ENCODE measurements at places on chromosomes 5 and 9. TPM values are rescaled to one million over a fixed set of nuclear protein-coding genes. Genes with fewer than 3 reads are reported as not detected.
A peak's percentile ranks its signal among the peaks of the same experiment; 100 is the strongest.

The CDKN2B-AS1 gene
- 2.6 TPM for total RNA-seq

DNA sequence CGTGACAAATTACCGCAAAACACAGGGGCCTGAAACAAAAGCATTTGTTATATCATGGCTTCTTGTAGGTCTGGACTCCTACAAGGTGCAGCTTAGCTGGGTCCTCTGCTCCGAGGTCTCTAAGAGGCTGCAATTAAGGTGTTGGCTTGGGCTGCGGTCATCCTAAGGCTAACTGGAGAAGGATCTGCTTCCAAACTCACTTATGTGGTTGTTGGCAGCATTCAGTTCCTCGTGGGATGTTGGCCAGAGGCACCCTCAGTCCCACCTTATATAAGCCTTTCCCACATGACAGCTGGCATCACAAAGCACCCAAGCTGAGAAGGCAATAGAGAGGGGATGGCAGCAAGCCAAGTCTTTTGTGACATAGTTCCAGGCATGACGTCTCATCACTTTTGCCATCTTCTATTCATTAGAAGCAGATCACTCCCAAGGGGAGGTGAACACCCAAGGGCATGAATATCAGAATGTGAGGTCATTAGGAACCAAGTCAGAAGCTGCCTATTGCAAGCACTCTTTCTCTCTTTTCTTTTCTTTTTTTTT, 47.9 kb upstream of the ZBTB43 start:
- H3K27ac ChIP-seq = no peak overlapping the region
- no peaks in the 10 kb centered on the region for H3K36me3 ChIP-seq
- peaks cover 5% of the 10 kb centered on the region for H3K27me3 ChIP-seq
- no peaks in the 10 kb centered on the region for H3K4me1 ChIP-seq

The GLDC gene
- 4.3 TPM for total RNA-seq

The ST6GALNAC6 gene
- 141 TPM for total RNA-seq

DNA sequence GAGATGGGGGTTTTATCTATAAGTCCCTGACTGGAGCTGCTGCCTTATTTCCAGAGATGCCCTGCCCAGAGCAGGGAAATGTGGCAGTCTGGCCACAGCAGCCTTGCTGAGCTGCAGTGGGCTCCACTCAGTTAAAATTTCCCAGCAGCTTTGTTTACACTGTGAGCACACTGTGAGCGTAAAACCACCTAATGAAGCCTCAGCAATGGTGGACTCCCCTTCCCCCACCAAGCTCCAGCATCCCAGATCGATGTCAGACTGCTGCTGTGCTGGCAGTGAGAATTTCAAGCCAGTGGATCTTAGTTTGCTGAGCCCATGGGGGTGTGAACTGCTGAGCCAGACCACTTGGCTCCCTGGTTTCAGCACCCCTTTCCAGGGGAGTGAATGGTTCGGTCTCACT, 208.7 kb upstream of the RAI14 start:
- no peaks in the 10 kb centered on the region for H3K36me3 ChIP-seq
- H3K27ac ChIP-seq = no peak overlapping the region
- H3K27me3 ChIP-seq = peaks cover 11% of the 10 kb centered on the region
- no peak for DNase-seq
- no peak overlapping the region for H3K4me3 ChIP-seq

DNA sequence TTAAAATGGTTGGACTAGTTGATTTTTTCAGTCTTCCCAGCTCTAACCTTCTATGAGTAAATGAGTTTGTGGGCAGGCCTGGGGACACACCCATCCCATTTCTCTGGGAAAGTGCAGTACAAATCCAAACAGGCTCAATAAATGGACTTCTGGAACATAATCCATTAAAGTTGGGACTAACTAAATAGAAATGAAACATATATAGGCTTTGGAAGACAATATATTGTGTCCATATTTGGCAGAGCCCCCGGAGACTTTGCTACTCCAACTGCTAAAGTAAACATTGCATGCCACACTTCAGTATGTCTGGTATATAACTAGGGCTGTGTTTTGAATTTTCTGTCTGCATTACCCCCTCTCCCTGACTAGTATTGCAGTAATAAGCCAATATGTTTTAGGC, 191.4 kb upstream of the DAB2 start:
- no peak overlapping the region for H3K27ac ChIP-seq
- H3K27me3 ChIP-seq = no peaks in the 10 kb centered on the region
- no peak for DNase-seq
- H3K4me3 ChIP-seq = no peak overlapping the region
- H3K4me1 ChIP-seq = no peaks in the 10 kb centered on the region

DNA sequence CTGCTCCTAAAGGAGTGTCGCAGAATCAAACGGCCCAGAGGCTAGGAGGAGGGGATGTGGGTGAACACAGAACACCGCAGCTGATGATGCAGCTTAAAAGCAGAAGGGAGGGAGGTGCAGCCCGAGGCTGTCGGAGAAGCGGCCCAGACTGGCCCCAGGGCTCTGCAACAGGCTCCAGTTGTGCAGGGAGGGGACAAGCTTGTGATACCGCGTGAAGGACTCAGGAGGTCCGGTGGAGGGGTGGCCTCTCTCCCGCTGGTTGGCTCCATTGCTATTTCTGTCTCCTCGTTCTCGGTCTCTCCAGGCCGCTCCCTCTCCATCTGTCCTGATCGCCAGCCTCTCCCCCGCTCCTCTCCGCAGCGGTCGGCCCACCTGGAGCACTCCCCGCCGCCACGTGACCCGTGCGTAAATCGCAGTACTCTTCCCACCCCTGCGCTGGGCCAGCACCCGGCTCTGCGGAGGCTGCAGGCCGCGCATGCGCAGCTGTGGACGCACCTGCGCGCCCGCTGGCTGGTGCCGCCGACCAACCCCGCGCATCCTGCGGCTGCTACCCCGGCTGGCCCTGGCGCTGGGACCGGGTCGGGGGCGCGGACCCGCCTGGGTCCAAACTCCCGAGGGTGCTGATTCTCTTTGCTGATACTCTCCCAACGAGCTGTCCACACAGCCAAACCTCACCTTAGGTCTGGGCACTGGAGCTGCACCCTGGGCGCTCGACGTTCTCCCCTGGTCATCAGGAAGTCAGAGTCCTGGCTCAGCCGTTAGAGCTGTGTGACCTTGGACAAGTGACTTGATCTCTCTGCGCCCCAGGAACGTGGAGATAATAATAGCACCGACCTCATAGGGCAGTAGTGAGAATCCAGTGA, 3.7 kb upstream of the STXBP1 start:
- peak overlapping the region; percentile 73 for H3K4me3 ChIP-seq
- peaks cover 31% of the 10 kb centered on the region for H3K4me1 ChIP-seq
- H3K27me3 ChIP-seq = peaks cover 25% of the 10 kb centered on the region
- no peaks in the 10 kb centered on the region for H3K36me3 ChIP-seq
- peak overlapping the region; percentile 35 for H3K27ac ChIP-seq

The ATP10B gene
- total RNA-seq = not detected

DNA sequence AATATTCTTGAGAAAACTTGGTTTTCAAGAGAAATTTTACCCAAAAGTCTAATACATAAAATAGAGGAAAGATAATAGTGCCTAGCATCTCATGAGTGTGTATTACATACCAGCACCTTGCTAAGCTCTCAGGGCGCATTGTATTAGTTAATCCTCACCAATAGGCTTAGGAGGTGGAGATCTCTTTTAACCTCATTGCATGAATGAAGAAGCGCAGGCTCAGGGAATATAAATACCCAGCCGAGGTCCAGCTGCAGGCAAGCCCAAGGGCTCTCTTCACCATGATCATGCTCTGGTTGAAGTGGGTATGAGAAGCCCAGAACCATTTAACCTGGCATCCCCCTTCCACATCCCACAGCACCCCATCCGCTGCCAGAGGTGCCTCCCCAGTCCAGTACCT, 46.0 kb downstream of the CAMK2A start:
- no peaks in the 10 kb centered on the region for H3K27me3 ChIP-seq
- no peak for DNase-seq
- no peak overlapping the region for H3K4me3 ChIP-seq
- no peaks in the 10 kb centered on the region for H3K4me1 ChIP-seq

The SYK gene
- total RNA-seq = not detected

DNA sequence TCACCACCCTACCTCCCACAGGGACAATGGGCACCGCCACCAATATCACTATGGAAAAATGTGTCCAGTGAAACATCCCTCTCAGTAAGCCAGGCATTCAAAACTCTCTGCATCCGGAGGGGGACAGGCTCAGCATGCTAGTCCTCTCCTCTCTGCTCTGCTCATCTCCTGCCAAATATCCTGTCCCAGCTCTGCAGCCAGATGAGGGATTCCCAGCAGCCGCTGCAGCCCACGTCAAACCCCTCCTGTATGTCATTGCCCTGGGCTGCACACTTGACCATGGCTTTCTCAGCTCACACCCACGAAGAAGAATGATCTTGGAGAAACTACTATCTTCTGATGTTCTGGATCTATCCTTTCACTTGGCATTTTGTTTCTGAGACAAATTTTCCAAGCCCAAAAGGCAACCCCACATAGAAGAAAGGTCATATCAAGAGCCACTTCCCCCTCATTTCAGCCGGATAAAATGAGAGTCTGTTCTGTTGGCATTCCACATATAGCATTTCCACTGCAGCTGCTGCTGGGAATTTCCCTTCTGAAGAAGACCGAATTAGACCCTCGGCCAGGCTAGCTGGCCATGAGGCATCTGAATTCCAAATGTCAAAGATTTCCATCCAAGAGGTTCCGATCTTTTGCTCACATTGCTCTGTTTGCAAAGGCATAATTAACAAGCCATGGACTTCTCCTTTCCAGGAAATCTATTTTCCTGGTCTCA, 338.0 kb downstream of the ACTL7B start:
- DNase-seq = no peak
- H3K36me3 ChIP-seq = no peaks in the 10 kb centered on the region
- H3K4me1 ChIP-seq = no peaks in the 10 kb centered on the region

DNA sequence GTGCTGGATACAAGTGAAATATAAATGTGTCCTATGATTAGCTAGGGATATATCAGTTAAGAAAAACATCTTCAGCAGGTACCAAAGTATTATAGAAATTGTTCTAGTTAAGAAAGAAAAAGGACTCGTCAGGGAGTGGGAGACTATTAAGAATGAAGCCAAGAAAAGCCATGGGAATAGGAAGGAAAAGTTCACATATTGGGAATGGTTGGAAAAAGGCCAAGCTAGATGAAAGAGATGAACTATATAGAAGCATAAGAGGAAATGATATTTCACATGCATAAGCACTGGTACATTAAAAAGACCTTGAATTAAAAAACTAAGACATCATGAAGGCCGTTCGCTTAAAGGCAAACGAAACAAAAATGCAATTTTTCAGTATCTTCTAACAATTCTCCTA, 237.7 kb downstream of the ADAMTS6 start:
- H3K4me1 ChIP-seq = no peaks in the 10 kb centered on the region
- DNase-seq = no peak
- no peaks in the 10 kb centered on the region for H3K36me3 ChIP-seq
- H3K27me3 ChIP-seq = no peaks in the 10 kb centered on the region

The OLFM1 gene
- total RNA-seq = not detected

- no peak for DNase-seq
- no peak overlapping the region for H3K4me3 ChIP-seq
- H3K27me3 ChIP-seq = no peaks in the 10 kb centered on the region
- peaks cover under 1% of the 10 kb centered on the region for H3K36me3 ChIP-seq
- H3K27ac ChIP-seq = no peak overlapping the region
Measured at GRCh38 chr9:112532427-112532826, 45.8 kb downstream of the KIAA1958 start.

DNA sequence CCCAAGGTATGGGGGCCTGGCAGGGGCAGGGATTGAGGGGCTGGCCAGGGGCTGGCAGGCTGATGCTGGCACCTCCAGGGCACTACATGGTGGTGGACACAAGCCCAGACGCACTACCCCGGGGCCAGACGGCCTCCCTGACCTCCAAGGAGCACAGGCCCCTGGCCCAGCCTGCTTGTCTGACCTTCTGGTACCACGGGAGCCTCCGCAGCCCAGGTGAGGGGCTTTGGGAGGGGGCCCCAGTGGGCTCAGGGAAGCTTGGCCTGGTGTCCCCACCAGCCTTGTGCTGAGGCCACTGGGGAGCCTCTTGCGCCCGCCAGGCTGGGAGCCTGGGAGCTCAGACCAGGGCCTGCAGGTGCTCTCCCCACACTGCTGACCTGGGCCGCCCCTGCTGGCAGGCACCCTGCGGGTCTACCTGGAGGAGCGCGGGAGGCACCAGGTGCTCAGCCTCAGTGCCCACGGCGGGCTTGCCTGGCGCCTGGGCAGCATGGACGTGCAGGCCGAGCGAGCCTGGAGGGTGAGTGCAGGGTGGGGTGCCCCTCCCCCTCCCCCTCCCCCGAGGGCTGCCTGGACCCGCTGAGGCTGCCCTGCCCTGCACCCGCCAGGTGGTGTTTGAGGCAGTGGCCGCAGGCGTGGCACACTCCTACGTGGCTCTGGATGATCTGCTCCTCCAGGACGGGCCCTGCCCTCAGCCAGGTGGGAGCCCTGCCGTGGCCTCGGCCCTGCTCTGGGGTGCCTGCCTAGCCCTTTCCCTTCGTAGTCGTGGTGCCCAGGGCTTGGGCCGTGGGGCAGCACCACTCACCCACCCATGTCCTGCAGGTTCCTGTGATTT, 5.7 kb downstream of the MAMDC4 start:
- DNase-seq = no peak
- peaks cover 1% of the 10 kb centered on the region for H3K4me1 ChIP-seq
- H3K27ac ChIP-seq = no peak overlapping the region
- H3K4me3 ChIP-seq = no peak overlapping the region
- H3K27me3 ChIP-seq = no peaks in the 10 kb centered on the region

The FAM13B gene
- total RNA-seq = 24.9 TPM

DNA sequence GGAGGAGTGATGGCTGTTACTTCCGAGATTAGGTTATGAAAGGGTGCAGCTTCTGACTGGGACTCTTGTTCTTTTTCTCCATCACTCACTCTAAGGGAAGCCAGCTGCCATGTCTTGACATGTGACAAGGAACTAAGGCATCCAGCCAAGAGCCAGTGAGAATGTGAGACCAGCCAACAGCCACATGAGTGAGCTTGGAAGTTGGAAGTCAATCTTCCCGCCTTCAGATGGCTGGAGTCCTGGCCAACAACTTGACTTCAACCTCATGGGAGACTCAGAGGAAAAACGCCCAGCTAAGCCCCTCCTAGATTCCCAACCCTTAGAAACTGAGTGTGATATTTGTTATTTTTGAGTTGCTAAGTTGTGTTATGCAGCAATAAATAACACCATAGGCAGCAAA, 201.1 kb downstream of the SNX18 start:
- H3K36me3 ChIP-seq = peaks cover 68% of the 10 kb centered on the region
- peak overlapping the region; percentile 88 for H3K27ac ChIP-seq
- no peaks in the 10 kb centered on the region for H3K27me3 ChIP-seq
- DNase-seq = no peak

GRCh38 chr9:113828221-113828620, 47.9 kb upstream of the ZNF618 start:
- peaks cover 2% of the 10 kb centered on the region for H3K4me1 ChIP-seq
- no peak for DNase-seq
- H3K4me3 ChIP-seq = no peak overlapping the region
- no peaks in the 10 kb centered on the region for H3K36me3 ChIP-seq
- H3K27me3 ChIP-seq = peaks cover 16% of the 10 kb centered on the region

The PSD2 gene
- total RNA-seq = not detected

The FAM151B gene
- 0.28 TPM for total RNA-seq
